NCI-H2029 (cell line): ENCODE measurements at places on chromosomes 7 and 10.

DNA sequence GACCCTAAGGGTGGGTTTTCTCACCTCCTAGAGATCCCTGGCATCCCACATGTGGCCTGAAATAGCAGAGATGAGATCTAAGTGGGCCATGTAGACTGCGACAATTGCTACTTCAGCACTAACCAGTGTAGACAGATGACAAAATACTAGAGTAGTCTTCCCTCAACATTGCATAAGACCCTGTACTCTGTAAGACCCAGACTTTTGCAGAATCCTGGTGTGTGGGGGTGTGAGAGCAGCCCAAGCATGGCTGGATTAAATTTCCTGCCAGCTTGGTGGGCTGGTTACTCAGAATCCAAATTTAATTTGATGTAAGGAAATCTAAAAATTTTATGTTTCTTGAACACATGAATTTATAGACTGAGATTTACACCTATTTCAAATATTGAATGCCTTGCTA is 88.3 kb downstream of the ZNF365 start:
- no peak for DNase-seq

GRCh38 chr7:3370068-3370830 is 69.2 kb downstream of the SDK1 start:
- DNase-seq = peak; percentile 42

DNA sequence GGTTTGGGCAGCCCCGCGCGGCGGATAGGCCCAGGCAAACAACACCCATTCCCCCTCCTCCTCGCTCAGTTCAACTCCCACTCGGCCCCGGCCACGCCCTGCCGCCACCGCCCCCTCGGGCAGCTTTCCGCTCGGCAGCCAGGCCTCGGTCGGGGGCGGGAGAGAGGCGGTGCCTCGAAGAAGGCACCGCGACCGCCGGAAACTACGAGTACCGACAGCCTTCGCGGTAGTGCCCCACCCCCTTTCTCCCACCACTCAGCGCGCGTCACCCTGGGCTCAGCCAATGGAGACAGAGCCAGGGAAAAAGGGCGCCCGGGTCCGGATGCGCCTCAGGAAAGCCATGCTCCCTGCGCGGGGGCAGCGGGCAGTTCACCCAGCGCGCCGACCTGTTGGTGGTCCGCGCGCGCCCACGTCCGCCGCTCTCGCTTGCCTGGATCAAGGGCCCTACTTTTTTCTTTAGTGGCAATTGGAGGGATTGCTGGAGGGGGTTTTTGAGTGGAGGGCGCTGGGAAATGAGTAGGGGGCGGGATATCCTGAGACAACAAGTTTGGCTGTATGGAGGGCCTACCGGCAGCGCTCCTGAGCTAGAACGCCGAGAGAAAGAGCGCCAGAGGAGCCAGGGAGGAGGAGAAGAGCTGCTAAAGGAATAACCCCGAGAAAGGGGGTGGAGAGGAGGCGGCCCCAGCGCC is 557 bp upstream of the SP4 start:
- peak; percentile 98 for DNase-seq

GRCh38 chr7:137975221-137975620 is 26.7 kb downstream of the CREB3L2 start:
- no peak for DNase-seq

GRCh38 chr7:137981668-137982067 is 20.2 kb downstream of the CREB3L2 start:
- DNase-seq = no peak

- no peak for DNase-seq
Observed at GRCh38 chr7:159139639-159140038, 5.0 kb downstream of the VIPR2 start.

GRCh38 chr10:118754229-118754555 is 578 bp downstream of the CACUL1 start:
- no peak for DNase-seq

DNA sequence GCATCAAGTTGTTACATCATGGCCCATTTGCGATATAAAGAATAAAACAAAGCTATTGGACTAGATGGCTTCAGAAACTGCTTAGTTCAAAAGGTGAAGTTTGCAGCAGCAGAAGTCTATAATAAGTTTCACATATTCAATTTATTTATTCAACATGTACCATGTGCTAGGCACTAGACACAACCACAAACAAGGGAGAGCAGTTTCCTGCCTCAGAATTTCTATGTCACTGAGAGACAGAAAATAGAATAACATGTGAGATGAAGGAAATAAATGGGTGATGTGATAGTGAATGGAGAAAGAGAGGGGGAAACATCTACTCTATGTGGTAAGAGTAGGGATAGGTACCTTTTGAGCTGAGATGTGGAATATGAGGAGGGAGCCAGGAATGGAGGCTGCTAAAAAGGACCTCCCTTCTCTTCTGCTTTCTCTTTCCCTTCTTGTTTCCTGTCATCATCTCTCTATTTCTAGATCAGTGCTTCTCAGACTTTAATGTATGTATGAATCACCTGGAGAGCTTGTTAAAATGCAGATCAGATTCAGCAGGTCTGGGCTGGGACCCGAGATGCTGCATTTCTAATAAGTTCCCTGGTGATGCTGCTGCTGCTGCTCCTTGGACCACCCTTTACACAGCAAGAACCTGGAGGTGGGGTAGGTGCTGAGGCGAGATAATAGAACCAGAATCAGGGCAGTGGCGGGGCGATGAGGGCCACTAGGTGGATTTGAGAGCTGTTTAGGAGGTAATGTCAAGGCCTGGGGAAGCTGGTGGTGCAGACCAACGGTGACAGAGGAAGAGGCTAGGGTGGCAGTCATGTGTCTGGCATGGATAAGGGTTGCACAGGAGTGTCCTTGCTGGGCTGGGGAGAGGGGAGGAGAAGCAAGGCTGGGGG is 13.7 kb upstream of the INMT start:
- no peak for DNase-seq

DNA sequence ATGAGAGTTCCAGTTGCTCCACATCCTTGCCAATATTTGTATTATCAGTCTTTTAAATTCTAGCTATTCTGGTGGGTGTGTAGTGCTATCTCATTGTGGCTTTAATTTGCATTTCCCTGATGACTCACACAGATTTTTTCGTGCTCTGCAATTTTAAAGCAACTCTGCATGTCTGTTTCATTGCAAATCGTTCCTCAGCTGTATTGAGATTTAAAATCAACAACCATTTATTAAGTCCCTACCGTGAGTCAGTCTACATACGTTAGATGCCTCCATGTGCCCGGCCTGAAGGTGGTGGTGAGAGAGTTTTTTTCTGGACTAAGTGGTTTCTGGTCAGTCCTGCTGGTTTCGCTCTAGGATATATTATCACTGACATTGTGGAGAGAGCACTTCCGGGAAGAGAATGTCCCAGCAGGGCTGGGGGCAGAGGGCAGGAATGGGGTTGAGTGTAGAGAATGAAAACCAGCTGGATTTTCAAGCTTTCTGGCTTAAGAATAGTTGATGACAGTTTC is 8.4 kb upstream of the HYCC1 start:
- no peak for DNase-seq

- no peak for DNase-seq
Observed at GRCh38 chr10:21327289-21327993, 198.0 kb downstream of the SKIDA1 start.

DNA sequence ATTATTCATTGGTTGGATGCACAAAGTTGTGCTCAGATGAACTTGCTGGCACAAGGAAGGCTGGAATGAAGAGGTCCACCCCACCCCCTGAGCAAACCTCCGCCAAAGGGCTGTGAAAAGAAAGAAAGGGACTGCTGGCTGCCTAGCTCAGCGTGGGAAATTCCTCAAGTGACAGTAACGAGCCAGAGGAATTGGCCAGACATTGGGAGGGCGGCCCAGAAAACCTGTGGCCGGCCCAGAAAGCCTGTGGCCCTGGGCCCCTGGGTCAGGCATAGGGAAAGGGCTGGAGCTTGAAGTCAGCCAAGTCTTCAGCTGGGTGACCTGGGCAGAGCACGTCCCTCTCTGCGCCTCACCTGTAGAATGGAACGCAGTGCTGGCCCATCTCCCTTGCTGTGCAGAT is 30.6 kb upstream of the CTBP2 start:
- no peak for DNase-seq

GRCh38 chr10:91683975-91684374 is 51.1 kb upstream of the PPP1R3C start:
- no peak for DNase-seq

- no peak for DNase-seq
Observed at GRCh38 chr7:40300146-40300670, 165.4 kb downstream of the SUGCT start.

DNA sequence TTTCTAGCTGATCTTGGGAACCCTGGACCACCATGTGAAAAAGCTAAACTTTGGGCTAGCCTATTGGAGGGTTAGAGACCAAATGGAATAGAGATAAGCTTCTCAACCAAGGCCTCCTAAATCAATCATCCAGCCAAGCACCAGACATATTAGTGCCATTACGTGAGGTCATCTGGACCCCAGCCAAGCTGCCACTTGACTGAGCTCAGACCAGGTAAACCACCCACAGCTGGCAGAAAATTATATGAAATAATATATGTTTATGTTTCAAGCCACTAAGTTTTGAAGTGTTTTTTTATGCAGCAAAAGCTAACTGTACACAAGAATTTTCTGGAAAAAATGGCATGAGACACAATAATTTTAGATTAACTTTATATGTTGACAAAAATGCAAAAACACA is 82.6 kb upstream of the PCGF5 start:
- peak; percentile 59 for DNase-seq

- DNase-seq = no peak
Observed at GRCh38 chr7:66894463-66895080, 26.5 kb upstream of the TMEM248 start.

- DNase-seq = no peak
Observed at GRCh38 chr7:143967398-143967797, 12.8 kb downstream of the OR2F1 start.

DNA sequence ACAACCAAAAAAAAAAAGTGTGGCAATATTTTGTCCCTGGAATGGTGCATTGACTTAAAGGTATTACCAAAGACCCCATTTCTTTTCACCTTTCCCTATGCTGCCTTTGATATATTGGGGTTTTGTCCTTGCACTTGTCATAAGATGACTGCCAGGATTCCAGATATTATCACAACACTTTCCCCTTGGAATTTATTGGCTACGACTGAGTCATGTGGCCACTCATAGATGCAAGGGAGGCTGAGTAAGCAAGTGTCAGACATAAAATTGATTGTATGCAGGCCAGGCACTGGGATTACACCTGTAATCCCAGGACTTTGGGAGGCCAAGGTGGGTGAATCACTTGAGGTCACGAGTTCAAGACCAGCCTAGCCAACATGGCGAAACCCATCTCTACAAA is 83.6 kb downstream of the PPP1R3C start:
- DNase-seq = no peak

DNA sequence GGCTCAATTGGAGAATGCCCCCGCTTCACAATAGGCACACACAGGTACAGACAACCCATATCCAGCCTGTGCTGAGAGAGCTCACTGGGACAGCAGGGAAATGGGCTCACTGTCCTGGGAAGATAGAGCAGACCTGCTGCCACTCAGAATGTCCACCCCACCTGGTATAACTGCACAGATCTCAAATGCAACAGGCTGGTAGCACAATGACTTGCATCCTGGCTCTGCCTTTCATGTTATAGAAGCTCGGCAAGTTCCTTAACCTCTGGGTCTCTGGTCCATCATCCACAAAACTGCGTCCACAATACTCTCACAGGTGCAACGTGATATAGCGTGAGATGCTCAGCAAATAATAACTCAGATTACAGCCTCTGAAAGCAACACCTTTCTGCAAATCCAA is 295.4 kb downstream of the GRID1 start:
- no peak for DNase-seq

- no peak for DNase-seq
Observed at GRCh38 chr10:58050575-58050974, 217.1 kb downstream of the IPMK start.

DNA sequence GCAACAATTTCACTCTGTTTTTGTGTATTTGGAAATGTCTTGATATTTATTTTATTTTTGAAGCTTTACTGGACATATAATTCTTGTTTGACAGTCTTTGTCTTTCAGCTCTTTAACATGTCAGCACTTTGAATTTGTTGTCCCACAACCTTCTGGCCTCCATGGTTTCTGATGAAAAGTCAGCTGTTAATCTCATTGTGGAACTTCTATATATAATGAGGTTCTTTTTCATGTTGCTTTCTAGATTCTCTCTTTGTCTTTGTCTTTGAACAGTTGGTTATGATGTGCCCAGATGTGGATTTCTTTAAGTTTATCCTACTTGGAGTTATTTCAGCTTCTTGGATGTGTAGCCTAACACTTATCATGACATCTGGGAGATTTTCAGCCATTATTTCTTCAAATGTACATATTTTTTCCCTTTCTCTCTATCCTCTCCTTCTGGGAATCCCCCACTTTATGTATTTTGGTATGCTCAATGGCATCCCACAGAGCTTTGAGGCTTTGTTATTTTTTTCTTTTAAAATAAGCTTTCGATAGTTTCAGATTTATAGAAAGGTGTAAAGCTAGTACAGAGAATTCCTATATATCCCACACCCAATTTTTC is 9.5 kb upstream of the LMTK2 start:
- no peak for DNase-seq

DNA sequence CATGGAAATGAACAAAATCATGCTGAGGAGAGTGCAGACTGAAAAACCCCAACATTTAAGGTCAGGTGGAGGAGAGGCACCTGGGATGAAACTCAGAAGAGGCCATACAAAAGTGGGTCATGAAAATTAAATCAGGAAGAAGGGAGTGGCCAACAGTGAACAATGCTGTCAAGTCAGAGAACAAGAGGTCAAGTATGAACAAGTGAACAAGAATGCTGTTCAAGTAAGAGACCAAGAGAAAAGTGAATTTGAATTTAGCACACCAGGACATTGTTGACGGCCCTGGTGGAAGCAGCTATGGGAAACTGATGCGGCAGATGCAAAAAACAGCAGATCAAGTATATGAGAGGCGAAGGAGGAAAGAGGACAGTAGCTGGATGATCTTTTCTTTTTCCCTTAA is 7.9 kb downstream of the CEP41 start:
- no peak for DNase-seq

DNA sequence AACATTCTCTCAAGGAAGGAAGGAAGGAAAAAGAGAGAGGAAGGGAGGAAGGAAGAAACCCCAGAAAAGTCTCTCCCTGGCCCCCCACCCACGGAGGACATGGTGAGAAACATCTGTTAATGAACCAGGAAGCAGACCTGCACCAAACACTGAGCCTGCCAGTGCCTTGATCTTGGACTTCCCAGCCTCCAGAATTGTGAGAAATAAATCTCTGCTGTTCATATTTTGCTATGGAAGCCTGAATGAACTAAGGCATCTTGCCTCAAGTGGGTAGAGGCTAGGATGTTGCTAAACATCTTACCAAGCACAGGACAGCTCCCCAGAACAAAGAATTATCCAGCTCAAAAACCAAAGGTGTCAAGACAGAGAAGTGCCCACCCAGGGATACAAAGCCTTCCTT is 19.1 kb downstream of the LRRC20 start:
- no peak for DNase-seq

DNA sequence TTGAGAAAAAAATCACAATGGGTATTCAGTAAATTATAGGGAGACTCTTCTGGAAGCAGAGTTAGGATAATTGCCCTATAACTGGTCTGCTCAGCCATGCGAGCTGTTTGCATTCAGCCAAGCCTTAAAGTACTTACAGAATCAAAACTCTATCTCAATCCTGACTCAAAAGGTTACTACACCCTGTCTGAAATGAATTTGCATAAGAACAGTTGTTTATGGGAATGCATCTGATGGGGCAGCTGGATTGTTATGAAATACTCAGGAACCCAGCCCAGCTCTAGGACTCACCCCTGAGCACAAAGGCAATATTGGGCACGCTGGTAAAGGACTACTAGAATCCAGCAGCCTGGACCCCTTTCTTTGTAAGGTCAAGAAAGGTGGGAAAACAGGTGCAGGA is 38.8 kb downstream of the AKR1B15 start:
- no peak for DNase-seq

GRCh38 chr7:8442051-8442813 is 8.8 kb downstream of the NXPH1 start:
- no peak for DNase-seq

GRCh38 chr10:73759512-73760115 is 15.4 kb downstream of the SEC24C start:
- peak; percentile 50 for DNase-seq
